ENCODE measurements at places on chromosomes 12 and 14.

DNA sequence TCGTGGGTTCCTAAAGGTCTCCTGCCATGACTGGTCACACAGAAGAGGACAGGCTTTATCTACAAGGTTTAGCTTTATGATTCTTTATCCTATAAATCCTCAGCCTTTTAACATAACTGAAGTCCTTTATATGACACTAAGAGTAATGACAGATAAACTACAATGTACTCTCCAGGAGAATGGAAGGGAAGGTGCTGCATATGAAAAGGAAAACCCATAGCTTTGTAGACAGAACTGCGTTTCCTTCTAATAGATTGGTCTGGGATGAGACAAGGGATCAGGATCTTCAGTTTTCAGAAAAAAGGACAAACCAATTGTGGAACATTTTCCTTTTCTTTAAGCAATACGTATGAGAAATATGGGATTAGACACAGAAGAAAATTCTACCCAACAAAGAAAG, 201.1 kb upstream of the NPAS3 start:
- DNase-seq = no peak

GRCh38 chr14:93510056-93510455, 79.3 kb downstream of the UNC79 start:
- no peak for DNase-seq

DNA sequence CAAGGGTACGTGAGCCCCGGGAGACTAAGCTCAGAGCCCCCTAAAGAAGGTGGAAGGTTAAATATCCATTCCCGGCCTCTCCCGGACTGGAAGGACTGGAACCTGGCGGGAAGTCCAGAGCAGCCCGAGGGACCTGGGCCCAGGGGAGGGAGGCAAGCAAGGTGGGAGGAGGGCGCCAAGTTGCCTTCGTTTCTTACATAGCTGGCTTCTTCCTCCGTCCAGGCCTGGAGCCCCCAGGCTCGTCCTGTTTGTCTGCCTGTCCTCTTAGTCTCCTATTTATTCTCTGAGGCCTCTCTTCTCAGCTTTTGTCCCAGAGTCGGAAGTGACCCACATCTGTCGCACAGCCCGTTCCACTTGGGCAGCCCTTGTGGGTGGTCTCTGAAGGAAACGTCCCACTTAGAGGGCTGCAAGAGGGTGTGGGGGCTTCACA, 745 bp downstream of the PCK2 start:
- no peak for DNase-seq

DNA sequence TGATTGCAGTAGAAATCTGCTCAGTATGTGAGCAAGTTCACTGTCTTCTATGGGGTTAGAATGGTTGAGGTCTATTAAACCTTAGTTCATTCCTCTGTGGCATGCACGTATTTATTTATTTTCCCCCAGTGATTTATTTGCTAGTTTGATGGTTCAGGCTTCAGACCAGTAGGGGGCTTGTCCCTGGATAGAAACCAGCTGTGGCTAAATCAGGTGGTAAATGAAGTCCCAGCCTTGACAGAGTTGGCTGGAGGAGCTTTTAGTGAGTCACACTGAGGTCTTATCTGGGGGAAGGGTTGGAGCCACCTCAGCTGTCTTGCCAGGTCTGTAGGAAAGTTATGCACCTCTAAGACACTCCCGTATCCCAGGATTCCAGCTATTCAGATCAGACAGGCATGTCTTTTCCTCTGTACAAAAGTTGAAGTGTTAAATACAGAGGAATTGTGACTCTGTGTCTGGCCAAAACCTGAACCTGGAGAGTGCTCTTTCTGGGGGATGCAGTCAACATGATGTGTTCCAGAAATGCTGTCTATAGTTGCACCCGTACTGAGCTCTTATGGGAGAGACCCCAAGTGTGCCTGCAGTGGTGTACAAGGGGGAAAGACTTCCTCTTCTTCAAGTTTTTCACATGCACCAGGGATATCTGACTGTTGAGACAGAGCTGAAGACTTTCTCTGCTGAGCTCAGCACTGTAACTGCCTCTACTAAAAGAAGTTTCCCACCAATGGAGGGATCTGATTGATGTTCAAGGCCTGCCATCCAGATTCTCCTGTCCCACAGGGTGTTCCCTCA, 1322.1 kb downstream of the TMEM121 start:
- DNase-seq = no peak

GRCh38 chr12:78407722-78408121, 456.9 kb upstream of the SYT1 start:
- no peak for DNase-seq

DNA sequence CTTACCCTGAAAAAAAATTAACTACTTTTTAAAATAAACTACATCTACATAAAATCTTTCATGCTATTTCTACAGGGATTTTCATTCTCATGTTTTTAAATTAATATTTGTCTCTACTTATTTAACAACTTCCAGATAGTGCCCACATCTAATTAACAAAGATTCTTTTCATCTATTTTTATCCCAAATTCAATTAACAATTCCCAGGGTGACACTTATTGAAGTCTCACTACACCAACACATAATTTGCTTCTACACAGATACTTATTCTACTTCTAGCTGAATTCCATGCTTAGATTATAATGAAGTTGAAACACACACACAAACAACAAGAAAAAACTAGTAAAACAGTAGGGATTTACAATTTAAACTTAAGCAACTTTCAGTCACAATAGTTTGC, 336.6 kb downstream of the ACSS3 start:
- no peak for DNase-seq

GRCh38 chr14:20820063-20820904, 17.6 kb upstream of the RNASE1 start:
- no peak for DNase-seq

GRCh38 chr14:95494456-95494855, 22.0 kb downstream of the SYNE3 start:
- no peak for DNase-seq
